Tibial nerve (tissue), 4 donors: ENCODE measurements at places on chromosomes 4 and X. TPM values are rescaled to one million over a fixed set of nuclear protein-coding genes. Genes with fewer than 3 reads are reported as not detected.

DNA sequence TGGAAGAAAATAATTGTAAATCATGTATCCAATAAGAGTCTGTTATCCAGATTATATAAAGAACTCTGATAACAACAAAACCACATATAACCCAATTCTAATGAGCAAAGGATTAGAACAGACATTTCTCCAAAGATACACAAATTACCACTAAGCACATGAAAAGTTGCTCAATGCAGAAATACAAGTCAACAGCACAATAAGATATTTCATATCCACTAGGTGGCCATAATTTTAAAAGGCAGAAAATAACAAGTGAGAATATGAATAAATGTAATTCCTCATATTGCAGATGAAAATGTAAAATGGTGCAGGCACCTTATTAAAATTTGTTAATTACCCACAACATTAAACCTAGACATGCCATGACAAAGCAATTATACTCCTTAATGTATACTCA lies 73.9 kb upstream of the ZCCHC13 start:
- H3K4me1 ChIP-seq: no peaks in the 10 kb centered on the region
- H3K36me3 ChIP-seq: no peaks in the 10 kb centered on the region
- H3K27ac ChIP-seq: no peak overlapping the region
- no peaks in the 10 kb centered on the region for H3K27me3 ChIP-seq
- no peak for DNase-seq

The NEIL3 gene
- not detected for total RNA-seq

- H3K27ac ChIP-seq: peak overlapping the region; percentile 45
- no peaks in the 10 kb centered on the region for H3K4me1 ChIP-seq
Observed at GRCh38 chrX:1466971-1467561, 14.4 kb upstream of the ASMTL start.

The ARL9 gene
- total RNA-seq: 1.5 TPM

GRCh38 chrX:11349661-11350337 lies 56.6 kb downstream of the AMELX start:
- no peak overlapping the region for H3K27ac ChIP-seq
- H3K4me3 ChIP-seq: no peak overlapping the region
- DNase-seq: no peak

DNA sequence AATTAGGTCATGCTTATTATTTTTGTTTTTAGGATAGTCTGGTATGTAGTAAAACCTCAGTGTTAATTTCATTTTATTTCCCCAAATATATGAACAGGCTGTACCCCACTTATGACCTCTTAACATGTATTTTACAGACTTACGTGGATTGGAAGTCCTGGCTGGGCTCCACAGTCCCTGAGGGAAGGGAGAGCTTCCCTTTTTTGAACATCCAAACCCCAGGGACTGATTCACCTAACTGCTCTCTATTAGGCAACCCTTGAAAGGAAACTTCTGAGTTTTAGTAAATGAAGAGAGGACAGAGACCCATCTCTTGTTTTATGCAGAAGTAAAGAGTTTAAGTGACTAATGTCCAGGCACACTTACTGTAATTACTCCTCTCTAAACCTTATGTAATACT lies 233.1 kb upstream of the SPRY1 start:
- no peak overlapping the region for H3K27ac ChIP-seq
- H3K4me1 ChIP-seq: no peaks in the 10 kb centered on the region
- no peaks in the 10 kb centered on the region for H3K27me3 ChIP-seq
- no peak for DNase-seq
- H3K4me3 ChIP-seq: no peak overlapping the region
- H3K36me3 ChIP-seq: no peaks in the 10 kb centered on the region

DNA sequence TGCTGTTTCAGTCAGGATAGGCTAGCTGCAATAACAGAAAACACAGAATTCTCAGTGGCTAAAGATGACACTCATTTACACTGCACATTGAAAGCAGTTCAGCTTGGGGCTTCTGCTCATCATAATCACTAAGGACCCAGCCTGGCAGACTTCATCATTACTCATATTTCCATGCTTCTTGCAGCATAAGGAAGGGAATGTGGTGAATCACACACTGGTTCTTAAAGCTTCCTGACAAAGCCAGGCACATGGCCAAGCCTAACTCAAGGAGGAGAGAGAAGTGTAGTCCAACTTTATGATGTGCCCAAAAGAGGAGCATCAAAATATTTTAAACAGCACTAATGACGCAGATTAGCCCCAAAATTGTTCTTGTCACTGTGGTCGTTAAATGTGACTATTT lies 186.5 kb downstream of the BANK1 start:
- no peaks in the 10 kb centered on the region for H3K27me3 ChIP-seq
- no peak for DNase-seq
- H3K27ac ChIP-seq: no peak overlapping the region
- H3K4me3 ChIP-seq: no peak overlapping the region
- peaks cover 6% of the 10 kb centered on the region for H3K4me1 ChIP-seq

GRCh38 chr4:30436394-30436793 lies 283.8 kb upstream of the PCDH7 start:
- no peaks in the 10 kb centered on the region for H3K4me1 ChIP-seq
- no peak overlapping the region for H3K27ac ChIP-seq
- no peak for DNase-seq
- no peak overlapping the region for H3K4me3 ChIP-seq
- H3K27me3 ChIP-seq: no peaks in the 10 kb centered on the region
- H3K36me3 ChIP-seq: no peaks in the 10 kb centered on the region

- H3K27me3 ChIP-seq: no peaks in the 10 kb centered on the region
- no peak for DNase-seq
- peaks cover 4% of the 10 kb centered on the region for H3K4me1 ChIP-seq
- H3K4me3 ChIP-seq: peak overlapping the region; percentile 69
- no peaks in the 10 kb centered on the region for H3K36me3 ChIP-seq
- peak overlapping the region; percentile 61 for H3K27ac ChIP-seq
Observed at GRCh38 chr4:89110541-89110985, 770 bp upstream of the TIGD2 start.

DNA sequence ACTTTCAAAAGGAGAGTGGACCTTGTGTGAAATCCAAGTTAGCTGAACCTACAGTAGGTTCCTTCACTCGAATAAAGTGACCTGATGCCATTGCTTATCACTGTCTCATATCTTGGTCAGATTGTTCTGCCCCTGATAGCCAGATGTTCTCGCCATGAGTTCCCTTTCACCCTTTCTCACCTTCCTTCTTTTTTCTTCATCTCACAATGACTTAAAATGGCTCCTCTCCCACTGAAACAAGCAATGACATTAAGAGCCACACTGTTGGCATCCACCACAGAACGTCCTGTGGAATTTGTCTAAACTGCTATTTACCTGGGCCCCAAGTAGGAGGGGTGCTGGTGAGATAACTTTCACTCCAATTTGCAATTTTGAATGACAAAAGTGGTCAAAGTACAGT lies 227.6 kb upstream of the PPP1R2C start:
- no peaks in the 10 kb centered on the region for H3K36me3 ChIP-seq
- no peak overlapping the region for H3K4me3 ChIP-seq
- H3K27me3 ChIP-seq: no peaks in the 10 kb centered on the region
- no peak for DNase-seq
- H3K27ac ChIP-seq: no peak overlapping the region

DNA sequence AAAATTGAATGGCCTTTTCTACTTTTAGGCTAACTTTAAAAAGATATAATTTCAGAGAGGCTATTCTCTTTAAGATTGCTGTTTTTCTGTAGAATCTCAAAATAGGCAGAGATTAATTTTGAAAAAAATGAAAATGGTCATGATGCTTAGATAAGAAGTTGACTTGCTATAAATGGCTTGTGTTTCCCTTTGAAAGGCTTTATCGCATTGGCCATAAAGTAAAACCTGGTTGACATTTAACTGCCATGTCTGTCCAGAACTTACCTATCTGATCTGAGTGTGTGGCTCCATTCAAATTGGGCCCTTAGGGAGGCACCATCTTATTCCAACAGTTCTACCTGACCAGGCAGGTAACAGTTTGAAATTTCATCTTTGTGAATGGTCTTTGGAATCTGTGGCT lies 56.1 kb downstream of the AFF2 start:
- no peaks in the 10 kb centered on the region for H3K27me3 ChIP-seq
- H3K36me3 ChIP-seq: no peaks in the 10 kb centered on the region
- H3K4me1 ChIP-seq: no peaks in the 10 kb centered on the region
- DNase-seq: no peak
- no peak overlapping the region for H3K4me3 ChIP-seq

- peaks cover 27% of the 10 kb centered on the region for H3K36me3 ChIP-seq
- H3K4me1 ChIP-seq: no peaks in the 10 kb centered on the region
- H3K27ac ChIP-seq: no peak overlapping the region
- H3K27me3 ChIP-seq: no peaks in the 10 kb centered on the region
- no peak for DNase-seq
Observed at GRCh38 chr4:82419451-82419850, 10.8 kb downstream of the HNRNPDL start.

GRCh38 chr4:102717448-102718092 lies 43.2 kb downstream of the MANBA start:
- H3K36me3 ChIP-seq: peaks cover 42% of the 10 kb centered on the region
- no peak overlapping the region for H3K4me3 ChIP-seq
- H3K27ac ChIP-seq: no peak overlapping the region

The GK gene
- 11.4 TPM for total RNA-seq

The PRDM8 gene
- 11.8 TPM for total RNA-seq

GRCh38 chr4:16079046-16079445 lies 4.8 kb downstream of the PROM1 start:
- no peaks in the 10 kb centered on the region for H3K4me1 ChIP-seq
- no peak overlapping the region for H3K27ac ChIP-seq
- H3K36me3 ChIP-seq: no peaks in the 10 kb centered on the region
- peaks cover 55% of the 10 kb centered on the region for H3K27me3 ChIP-seq
- no peak overlapping the region for H3K4me3 ChIP-seq

- no peak overlapping the region for H3K27ac ChIP-seq
- no peaks in the 10 kb centered on the region for H3K27me3 ChIP-seq
- no peak for DNase-seq
- no peaks in the 10 kb centered on the region for H3K36me3 ChIP-seq
Observed at GRCh38 chr4:71113294-71113693, 119.8 kb downstream of the DCK start.

GRCh38 chr4:97104006-97104405 lies 1039.3 kb downstream of the STPG2 start:
- H3K4me3 ChIP-seq: no peak overlapping the region
- no peak overlapping the region for H3K27ac ChIP-seq
- H3K36me3 ChIP-seq: no peaks in the 10 kb centered on the region
- H3K27me3 ChIP-seq: no peaks in the 10 kb centered on the region

The GPR143 gene
- not detected for total RNA-seq

DNA sequence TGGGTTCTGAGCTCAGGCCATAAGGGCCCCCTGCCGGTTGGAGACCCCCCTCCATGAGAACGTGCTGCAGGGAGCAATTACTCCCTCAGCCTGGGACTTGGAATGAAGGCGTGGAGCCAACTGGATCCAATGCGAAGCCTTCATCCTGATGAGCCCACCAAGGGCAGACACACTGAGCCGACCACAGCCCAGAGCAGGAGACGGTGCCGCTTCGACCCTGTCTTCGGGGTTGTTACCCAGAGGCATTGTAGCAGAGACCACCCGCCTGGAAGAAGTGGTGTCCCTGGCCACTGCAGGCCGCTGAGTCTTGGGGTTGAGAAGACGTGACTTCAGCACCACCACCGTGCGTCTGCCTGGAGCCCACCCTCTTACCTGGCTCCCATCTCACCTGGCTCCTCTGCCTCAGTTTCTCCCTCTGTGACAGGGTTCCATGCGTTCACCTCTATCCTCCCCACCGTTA lies 7.0 kb upstream of the NKX1-1 start:
- DNase-seq: no peak
- no peak overlapping the region for H3K27ac ChIP-seq
- peaks cover 92% of the 10 kb centered on the region for H3K27me3 ChIP-seq
- H3K4me3 ChIP-seq: no peak overlapping the region

The PSAPL1 gene
- total RNA-seq: not detected

The HELT gene
- not detected for total RNA-seq

The MUC7 gene
- total RNA-seq: not detected

DNA sequence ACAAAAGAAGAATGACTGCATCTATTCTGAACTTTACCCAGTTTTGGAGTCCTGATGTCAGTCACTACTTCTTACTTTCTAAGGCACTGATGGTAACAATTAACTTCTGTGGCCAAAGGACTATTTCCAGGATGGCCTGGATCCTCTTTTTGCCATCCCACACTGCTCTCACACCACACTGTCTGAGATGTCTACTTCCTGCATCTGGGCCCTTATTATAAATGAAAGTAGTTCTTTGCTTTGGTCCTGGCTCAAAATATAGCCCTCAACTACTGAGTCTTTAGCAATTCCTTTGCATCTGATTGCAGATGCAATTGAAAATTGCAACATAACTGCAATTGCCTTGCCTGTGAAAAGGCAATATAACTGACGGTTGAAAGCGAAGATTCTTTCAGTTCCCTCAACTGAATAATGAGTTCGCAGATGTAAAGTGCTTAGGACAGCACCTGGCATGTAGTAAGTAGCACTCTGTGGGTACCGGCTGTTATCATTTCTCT lies 44.2 kb downstream of the COQ2 start:
- no peak overlapping the region for H3K4me3 ChIP-seq
- no peak overlapping the region for H3K27ac ChIP-seq
- DNase-seq: no peak
- peaks cover 3% of the 10 kb centered on the region for H3K4me1 ChIP-seq
- no peaks in the 10 kb centered on the region for H3K27me3 ChIP-seq

- H3K27ac ChIP-seq: no peak overlapping the region
- H3K36me3 ChIP-seq: no peaks in the 10 kb centered on the region
Observed at GRCh38 chr4:84024405-84024804, 474.7 kb downstream of the NKX6-1 start.

The GPR34 gene
- total RNA-seq: 13.9 TPM

The RNF128 gene
- 1.3 TPM for total RNA-seq

The PARM1 gene
- 23.7 TPM for total RNA-seq

GRCh38 chr4:25123236-25123635 lies 37.0 kb downstream of the SEPSECS start:
- no peaks in the 10 kb centered on the region for H3K36me3 ChIP-seq
- no peak overlapping the region for H3K27ac ChIP-seq
- no peaks in the 10 kb centered on the region for H3K4me1 ChIP-seq
- no peak overlapping the region for H3K4me3 ChIP-seq
- DNase-seq: no peak

The TTC29 gene
- total RNA-seq: not detected

DNA sequence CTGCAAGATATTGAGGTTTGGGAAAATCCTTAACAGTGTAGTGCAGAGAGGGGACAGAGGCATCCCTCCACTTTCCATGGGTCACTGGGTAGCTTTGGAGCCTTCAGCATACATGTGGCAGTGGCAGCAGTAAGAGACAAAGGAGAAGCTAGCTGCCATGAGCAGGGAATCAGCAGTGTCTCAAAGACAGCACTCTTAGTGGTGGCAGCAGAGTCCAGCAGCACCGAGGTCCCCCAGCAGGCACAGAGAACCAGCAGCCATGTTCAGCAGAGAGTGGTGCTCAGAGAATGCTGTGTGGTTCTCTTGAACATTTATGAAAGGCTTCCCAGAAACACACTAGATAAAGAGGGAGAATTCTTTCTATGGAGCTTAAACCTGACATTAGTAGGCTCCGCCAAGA lies 308.5 kb downstream of the CENPC start:
- DNase-seq: no peak
- H3K4me1 ChIP-seq: peaks cover 3% of the 10 kb centered on the region
- no peaks in the 10 kb centered on the region for H3K36me3 ChIP-seq
- H3K27me3 ChIP-seq: no peaks in the 10 kb centered on the region
- no peak overlapping the region for H3K4me3 ChIP-seq

The RHOXF1 gene
- total RNA-seq: not detected

- H3K27me3 ChIP-seq: no peaks in the 10 kb centered on the region
- no peak overlapping the region for H3K27ac ChIP-seq
- DNase-seq: peak; percentile 52
- no peak overlapping the region for H3K4me3 ChIP-seq
Observed at GRCh38 chr4:99180382-99181070, 36.4 kb upstream of the ADH4 start.

- no peak overlapping the region for H3K4me3 ChIP-seq
- no peaks in the 10 kb centered on the region for H3K4me1 ChIP-seq
- H3K36me3 ChIP-seq: no peaks in the 10 kb centered on the region
- no peak for DNase-seq
- no peak overlapping the region for H3K27ac ChIP-seq
- no peaks in the 10 kb centered on the region for H3K27me3 ChIP-seq
Observed at GRCh38 chr4:45745741-45746140, 378.1 kb downstream of the GABRG1 start.
